ENCODE measurements at places on chromosomes 11 and 22.

DNA sequence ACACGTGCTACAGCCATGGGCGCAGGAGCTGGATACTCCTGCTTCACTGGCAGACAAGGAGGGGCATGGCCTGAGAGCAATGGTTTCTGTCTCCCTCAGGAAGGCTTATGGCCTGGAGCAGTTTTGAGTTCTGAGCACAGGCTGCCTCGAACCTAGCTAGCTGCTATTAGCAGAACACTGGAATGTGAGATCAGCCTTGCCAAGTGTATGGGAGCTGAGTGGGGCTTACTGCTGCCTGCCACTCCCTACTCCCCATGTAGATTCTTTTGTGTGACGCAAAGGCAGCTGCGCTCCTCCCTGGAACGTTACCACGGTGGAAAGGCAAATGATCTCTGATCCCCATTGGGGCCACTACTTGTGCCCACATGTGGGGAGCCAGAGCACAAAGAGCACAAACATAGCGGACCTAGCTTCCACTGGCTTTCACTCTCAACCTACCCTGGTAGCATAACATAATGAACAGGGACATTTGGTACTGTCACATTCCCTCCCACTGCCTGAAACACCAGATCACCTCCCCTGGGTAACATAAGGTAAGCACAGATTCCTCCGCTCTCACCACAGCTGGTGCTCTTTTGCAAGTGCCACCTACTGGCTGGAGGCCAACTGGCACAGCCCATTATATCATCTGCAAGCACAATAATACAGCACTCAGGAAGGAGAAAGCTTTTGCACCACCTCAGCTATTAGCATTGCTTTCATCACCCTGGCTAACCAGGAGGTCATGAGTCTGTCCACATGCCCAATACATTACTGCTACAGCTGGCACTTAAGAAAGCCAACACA, 84.6 kb upstream of the GUCY1A2 start:
- no peak for DNase-seq

- no peak for DNase-seq
Measured at GRCh38 chr11:72821920-72822799, 7.9 kb downstream of the ATG16L2 start.

DNA sequence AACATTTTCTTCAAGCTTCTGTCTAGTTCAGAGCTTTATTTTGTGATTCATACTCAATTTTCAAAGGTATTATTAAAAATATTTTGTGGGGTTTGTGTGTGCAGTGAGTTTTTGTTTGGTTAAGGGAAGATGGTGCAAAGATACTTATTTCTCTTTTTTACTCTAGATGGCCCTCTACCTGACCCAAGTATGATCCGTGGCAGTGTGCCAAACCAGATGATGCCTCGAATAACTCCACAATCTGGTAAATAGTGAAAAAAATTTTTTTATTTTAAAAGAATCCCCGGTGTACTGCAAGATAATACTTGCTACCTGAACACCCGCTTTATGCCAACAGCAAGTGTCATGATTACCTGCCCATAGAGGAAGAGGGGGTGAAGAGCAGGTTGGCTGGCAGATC, 54.2 kb downstream of the EP300 start:
- DNase-seq, result no peak

DNA sequence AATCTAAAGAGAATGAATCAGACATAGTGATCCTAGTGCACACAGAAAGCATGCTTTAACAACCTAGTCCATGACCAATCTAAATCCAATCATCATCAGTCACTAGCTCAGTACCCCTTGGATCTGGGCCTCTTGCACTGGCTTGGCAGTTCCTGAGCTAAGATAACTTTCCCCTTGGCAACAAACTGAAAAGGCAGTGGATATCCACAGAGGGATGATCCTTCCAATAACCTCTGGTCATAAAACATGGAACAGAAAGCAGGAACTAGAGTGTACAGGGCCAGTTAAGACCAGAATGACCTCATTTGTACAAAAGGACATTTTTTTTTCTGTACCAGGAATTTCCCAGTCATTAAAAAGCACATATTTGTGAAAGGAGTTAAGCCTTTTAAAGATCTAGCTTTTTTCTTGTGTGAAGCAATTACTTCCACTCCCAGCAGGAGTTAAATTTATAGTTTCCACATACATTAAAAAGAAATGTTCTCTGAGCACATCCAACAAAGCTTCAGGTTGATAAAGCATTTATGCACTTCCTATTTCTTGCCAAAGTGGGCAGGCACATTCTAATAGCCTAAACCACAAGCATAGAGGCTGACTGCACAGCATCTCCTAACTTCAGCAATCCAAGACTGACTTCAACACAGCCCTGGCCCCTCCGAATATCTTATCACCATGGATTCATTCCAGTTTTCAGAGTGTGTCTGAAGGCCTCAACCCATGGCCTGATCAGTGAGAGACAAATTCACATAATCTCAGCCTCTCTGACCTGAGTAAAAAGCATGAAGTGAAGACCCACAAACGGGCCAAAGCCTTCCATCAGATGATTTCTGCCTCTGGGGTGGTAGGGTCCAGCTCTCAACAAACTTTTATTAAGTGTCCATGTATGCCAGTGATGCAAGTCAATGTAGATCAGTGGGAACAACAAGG, 29.9 kb downstream of the GUCY1A2 start:
- no peak for DNase-seq
